ENCODE measurements at places on chromosomes 12 and 14.

GRCh38 chr12:9646794-9647781 is 22.4 kb upstream of the CLEC2D start:
- DNase-seq: no peak

- DNase-seq: no peak
These were observed 3.5 kb upstream of the FAM181A start for GRCh38 chr14:93923626-93924025.

DNA sequence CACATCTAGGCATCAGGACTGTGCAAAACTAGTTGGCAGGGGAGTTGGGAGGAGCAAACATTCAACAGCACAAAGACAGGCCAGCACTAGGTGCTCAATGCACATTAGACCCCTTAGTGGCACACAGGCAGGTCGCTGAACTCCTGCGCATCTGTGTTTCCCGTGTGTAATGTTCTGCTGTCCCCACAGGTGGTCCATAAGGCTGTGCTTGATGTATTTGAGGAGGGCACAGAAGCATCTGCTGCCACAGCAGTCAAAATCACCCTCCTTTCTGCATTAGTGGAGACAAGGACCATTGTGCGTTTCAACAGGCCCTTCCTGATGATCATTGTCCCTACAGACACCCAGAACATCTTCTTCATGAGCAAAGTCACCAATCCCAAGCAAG is 11.2 kb downstream of the SERPINA3 start:
- DNase-seq: no peak

DNA sequence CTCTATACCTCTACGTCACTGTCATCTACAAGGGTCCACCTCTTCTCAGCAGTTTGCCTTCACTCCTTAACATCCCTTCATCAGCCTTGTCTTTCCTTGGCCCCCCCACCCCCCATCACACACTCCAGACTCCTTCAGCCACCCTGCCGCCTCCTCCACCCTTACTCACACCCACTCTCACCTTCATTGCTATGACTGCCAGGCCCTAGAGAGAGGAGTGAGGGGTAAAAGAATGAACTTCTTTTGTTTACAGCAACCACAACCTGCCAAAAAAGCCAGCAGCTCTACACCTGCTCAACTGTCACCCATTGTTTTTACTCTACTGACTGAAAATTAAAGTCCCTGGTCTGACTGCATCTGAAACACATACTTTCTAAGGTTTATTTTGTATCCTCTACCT is 112.8 kb downstream of the DUSP6 start:
- no peak for DNase-seq

- no peak for DNase-seq
These were observed 23.2 kb upstream of the PTGDR start for GRCh38 chr14:52244328-52244727.

DNA sequence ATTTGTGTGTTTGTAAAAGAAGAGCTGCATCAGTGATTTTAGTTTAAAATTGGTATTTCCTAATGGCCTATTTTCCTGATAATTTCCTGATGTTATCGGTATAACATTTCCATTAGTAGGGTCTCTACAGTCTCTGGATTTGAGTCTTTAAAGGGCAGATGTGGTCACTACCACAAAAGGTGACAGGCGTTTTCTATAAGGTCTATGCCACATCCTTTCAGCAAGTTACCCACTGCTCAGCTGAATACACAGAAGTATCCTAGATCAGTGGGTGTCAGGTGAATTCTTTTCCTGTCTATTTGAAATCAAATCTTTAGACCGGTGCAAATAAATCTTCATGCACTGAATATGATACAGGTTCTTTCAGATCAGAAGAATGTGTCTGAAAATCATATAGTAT is 90.2 kb downstream of the LIN7A start:
- no peak for DNase-seq

- DNase-seq: no peak
These were observed 3.3 kb downstream of the PPP1R3E start for GRCh38 chr14:23299211-23299957.

All from stimulated activated CD4-positive, alpha-beta T cell treated with anti-CD3 and anti-CD28 coated beads, Interleukin-1b, Interleukin-23, amount 100 ng/mL, for 1 hour (primary cell).